ENCODE measurements at places on chromosomes 5 and 9.

DNA sequence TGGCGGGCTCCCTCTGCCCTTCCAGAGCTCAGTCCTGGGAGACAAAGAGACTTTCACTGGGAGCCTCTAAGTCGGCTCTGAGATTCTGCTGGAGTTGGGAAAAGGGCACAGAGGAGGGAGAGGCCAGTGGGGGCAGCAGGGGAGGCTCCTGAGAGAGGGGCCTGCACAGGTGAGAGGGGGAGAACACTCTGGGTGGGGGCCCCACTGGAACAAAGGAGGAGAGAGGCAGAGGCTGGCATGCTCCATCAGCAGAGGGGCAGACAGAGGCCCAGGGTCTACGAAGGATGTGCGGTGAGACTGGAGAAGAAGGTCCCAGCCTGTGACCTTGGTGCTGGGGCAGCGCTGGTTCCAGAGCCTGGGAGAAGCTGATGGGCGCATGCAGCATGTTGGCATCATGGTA lies 8.9 kb downstream of the TCF7 start:
- DNase-seq = no peak

GRCh38 chr9:3436629-3437420 lies 89.0 kb downstream of the RFX3 start:
- peak; percentile 77 for DNase-seq

DNA sequence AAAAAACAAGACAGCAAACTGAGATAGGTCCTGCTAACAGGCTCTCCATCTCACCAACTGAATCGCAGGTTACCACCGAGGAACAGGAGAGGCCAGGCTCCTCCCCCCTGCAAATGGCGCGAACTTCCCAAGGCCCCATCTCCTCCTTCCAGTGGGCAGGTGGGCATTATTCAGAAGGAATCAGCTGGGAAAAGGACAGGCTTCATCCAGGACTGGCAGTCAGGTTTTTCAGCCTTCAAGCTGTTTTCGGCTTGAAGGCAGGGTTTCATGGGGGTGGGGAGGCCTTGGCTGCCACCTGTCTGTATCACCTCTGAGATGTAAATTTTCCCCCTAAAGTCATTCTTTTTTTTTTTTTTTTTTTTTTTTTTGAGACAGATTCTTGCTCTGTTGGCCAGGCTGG lies 79.4 kb downstream of the SFXN1 start:
- no peak for DNase-seq

- DNase-seq = no peak
These were observed 155.5 kb downstream of the TENT4A start for GRCh38 chr5:6868575-6869215.

DNA sequence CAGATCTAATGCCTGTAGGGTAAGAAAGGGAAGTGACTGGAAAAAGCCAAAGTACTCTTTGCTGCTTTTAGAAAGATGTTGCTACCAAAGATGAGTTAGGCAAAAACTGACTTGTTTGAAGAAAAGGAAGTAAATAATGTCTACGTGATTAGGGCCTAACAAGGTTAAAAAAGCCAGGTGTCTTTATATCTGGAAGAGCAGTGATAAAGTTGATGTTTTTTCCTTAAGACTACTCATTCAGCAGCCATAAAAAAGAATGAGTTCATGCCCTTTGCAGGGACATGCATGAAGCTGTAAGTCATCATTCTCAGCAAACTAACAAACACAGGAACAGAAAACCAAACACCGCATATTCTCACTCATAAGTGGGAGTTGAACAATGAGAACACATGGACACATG lies 13.5 kb upstream of the AMACR start:
- DNase-seq = no peak

- DNase-seq = no peak
These were observed 118.9 kb upstream of the CCDC180 start for GRCh38 chr9:97188545-97188944.

- DNase-seq = no peak
These were observed 8.6 kb downstream of the GCNT4 start for GRCh38 chr5:75043633-75044264.

DNA sequence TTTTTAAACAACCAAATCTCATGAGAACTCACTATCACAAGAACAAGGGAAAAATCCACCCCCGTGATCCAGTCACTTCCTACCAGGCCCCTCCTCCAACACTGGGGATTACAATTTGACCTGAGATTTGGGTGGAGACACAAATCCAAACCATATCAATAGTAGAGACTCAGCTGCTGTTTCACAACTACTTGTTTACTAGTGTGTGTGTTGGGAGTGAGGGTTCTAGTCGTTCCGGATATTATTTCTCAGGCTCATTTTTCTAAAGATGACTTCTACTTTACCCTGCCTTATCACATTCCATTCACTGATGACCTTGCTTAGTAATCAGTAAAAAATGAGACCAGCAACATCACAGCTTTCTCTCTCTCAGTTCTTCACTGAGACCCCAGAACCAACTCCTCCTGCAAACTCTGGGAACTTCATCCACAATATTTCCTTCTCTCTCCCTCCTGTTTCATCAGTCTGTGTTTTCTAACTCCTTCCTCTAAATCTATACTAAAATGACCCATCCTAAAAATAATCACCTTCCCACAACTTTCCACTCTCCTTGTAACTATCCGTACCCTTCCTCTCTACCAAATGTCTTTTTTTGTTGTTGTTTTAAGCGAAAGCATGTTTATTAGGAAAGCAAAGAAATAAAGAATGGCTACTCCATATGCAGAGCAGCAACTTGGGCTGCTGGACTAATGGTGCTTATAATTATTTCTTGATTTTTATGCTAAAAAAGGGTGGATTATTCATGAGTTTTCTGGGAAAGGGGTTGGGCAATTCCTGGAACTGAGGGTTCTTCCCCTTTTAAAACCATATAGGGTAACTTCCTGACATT lies 121.5 kb upstream of the SPRY4 start:
- no peak for DNase-seq

DNA sequence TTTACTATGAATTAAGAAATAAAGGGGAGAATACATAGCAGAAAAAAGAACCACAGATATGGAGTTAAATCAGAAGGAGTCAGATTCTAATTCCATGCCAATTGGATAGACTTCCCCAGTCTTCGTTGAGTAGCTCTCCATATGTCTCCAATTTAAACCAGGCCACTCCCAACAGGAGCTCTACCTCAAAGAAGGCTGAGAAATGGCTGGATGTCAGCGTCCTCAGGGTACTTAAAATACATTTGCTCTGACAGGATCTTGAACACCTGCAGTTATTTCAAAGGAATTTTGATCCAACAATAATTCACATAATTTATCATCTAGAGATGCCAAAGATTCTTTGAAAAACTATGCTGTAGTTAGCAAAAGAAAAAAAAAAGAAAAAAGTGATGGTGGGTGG lies 133.9 kb upstream of the FBN2 start:
- no peak for DNase-seq

DNA sequence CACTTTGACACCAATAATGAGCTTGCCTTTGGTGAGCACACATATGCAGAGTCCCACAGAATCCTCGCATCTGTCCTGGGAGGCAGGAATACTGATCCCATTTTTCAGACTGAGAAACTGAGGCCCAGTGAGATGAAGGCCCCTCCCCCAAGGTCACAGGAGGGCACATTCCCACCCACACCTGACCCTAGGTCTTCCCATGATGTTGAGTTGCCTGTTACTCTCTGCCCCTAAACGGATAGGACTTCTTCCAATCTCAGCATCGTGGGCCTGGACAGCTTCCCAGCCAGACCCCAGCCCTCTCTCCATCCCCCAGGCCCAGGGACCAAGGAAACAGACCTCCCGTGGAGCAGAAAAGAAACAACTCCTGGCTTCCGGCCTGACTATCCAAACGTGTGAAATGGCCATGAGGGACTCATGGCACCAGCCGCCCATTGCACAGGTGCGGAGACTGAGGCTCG lies 877 bp downstream of the SH3GLB2 start:
- no peak for DNase-seq

- DNase-seq = no peak
These were observed 2362.5 kb upstream of the WWC1 start for GRCh38 chr5:165928971-165929370.

- DNase-seq = no peak
These were observed 77.0 kb downstream of the ABCA1 start for GRCh38 chr9:104850786-104851545.

- no peak for DNase-seq
These were observed 564.0 kb downstream of the PSAT1 start for GRCh38 chr9:78860801-78861475.

- no peak for DNase-seq
These were observed 58.6 kb upstream of the RICTOR start for GRCh38 chr5:39132792-39133191.

DNA sequence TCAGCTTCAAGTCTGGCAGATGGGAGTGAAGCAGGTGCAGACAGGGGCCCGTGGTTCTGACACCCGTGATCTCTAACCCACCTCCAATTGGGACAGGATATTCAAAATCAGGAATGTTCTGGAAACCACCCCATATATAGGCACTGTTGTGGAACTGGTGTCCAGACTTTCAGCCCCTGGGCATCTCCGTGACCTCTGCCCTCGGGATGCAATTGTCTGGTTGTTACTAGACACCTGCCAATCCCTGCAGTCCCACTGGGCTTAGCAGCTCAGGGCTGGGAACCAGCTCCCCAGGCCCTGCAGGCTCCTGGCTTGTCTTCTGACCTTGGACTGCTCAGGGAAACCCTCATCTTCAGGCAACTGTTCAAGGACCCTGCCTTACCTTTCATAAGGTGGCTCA lies 38.8 kb downstream of the NTNG2 start:
- no peak for DNase-seq

DNA sequence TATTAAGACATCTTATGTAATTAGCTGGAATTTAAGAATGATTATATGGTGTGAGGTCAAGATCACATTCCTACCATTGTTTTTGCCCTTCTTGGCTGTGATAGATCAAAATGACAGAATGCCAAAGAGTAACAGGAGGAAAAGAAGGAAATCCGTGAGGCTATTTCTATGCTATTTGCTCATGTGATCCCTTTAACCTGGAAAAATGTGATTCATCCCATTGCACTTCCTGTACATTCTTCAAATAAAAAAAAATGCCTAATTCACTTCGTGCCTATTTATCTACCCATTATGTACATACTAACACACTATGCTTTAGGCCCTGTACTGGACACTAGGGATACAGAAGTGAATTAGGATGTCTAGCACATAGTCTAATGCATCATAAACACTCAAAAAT lies 154.1 kb upstream of the PAPPA start:
- no peak for DNase-seq

- no peak for DNase-seq
These were observed 19.4 kb upstream of the C5orf63 start for GRCh38 chr5:127092690-127093089.

GRCh38 chr9:125262294-125262991 lies 817 bp downstream of the GAPVD1 start:
- DNase-seq = peak; percentile 2

- DNase-seq = no peak
These were observed 5.1 kb upstream of the DBH start for GRCh38 chr9:133631111-133631510.

DNA sequence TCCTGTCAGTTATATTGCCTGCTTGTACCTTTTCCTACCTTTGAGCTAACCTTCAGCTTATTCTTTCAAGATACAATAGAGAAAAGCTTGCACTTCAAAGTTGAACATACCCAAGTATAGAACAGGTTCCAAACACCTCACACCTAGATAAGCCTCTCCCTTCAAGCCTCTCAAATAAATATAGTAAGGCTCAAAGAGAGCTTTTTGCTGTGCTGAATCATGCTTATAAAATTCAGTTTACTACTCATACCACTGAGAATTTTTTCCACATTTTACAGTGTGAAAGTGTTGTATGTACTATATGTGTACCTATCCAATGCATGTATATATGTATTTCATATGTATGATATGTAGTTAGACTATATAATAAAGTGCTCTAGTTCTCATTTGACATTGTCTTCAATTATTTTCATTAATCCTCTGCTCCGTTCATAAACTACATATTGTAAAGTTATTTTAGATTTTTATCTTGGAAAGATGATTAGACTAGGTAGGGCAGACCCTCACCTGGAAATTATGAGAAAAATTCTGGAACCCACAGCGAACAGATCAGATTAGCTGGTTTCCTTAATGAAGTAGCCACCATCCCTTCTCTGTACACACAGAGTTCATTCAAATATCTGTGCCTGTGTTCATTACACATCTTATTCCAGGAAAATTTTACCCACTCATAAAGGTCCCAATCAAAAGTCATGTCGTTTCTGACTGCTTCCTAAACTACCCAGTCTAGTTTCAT lies 149.2 kb upstream of the RGMB start:
- no peak for DNase-seq

DNA sequence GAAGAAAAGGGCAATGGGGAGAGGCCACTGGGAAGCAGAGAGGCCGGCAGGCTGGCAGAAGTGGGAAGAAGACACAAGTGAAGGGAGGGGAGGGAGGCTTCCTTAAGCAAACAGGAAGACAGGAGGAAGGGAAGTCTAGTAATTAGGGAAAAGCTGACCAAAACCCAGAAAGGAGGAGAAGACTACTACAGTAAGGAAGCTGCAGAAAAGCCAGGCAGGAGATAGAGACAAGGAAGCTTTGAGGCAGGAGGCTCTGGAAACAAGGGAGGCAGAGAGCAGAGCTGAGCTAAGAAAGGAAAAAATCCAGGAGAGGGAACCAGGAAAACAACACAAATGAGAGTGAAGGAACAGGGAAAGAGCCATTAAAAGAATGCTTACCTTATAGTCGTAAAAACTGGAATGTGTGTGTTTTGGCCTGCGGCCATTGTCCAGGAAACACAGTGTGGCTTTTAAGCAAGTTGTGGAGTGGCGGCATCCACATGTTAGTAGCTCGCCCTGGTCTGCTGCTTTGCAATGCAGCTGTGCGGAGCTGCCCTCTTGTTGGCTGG lies 317.1 kb upstream of the CLINT1 start:
- no peak for DNase-seq

DNA sequence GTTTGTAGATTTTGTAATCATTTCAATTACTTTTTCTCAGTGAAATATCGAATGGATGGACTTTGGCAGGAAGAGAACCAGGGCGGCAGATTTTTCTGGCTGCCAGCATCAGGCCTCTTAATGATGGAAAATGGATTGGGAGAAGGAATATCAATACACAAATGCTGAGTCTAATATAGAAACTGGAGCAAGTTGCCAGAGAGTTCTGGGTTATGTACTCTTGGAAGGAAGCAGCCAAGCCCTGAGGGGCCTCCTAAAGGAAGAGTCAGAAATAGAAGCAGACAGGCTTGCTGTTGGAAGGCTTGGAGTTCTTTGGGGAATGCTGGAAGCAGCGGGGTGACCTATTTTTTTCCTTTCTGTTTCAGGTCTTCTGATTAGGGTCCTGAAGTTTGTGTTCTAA lies 428.6 kb downstream of the DMAC1 start:
- DNase-seq = no peak

- DNase-seq = no peak
These were observed 174.2 kb downstream of the CACNA1B start for GRCh38 chr9:138051586-138052321.

GRCh38 chr5:84228266-84228665 lies 156.4 kb downstream of the EDIL3 start:
- DNase-seq = no peak

Measured in NCI-H1092 (cell line).